Left hindlimb (tissue), 1 donor: ENCODE measurements at places on chromosomes 2 and 18.

GRCh38 chr18:53458268-53458667 lies 766.2 kb downstream of the MBD2 start:
- no peak for DNase-seq

DNA sequence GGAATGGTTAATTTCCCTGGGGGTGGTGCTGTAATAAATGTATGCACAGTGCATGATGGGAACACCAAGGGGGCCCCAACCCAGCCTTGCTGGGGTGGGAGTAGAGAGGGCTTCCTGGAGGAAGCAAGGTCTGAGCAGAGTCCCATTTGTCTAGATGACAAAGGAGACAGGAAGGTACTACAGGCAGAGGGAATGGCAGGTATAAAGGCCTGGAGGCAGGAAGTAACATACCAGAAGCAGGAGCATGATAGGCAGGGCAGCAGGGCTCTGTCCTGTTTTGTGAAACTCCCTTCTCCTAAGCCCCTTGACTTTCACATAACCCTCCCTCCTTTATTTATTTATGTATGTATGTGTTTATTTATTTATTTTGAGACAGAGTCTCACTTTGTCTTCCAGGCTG lies 3.9 kb downstream of the GMPPA start:
- DNase-seq = no peak

GRCh38 chr18:38933322-38933721 lies 1367.7 kb upstream of the CELF4 start:
- DNase-seq = no peak

- DNase-seq = no peak
These were observed 1267.8 kb downstream of the SUCLG1 start for GRCh38 chr2:83191316-83191715.

GRCh38 chr2:66575625-66576310 lies 140.8 kb downstream of the MEIS1 start:
- DNase-seq = peak; percentile 67

GRCh38 chr2:200695601-200696000 lies 109.8 kb downstream of the AOX1 start:
- DNase-seq = no peak

DNA sequence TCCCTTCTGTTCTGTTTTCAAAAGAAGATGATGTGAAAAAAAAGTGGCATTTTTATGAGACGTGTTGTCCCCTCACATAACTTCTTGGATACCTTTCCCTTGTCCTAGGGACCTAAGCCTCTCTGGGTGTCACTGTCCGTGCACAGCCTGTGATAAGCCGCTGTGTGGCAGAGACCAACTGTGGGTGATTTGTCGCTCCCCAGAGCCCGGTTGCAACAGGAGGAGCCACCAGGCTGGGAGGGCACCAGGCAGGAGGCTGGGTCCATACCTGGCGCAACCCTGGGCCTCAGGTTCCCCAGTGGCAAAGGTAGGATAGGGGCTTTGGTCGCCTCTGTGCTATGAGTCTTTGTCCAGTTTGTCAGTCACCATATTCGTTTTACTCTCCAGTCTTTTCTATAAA lies 82.1 kb downstream of the AGAP1 start:
- no peak for DNase-seq

DNA sequence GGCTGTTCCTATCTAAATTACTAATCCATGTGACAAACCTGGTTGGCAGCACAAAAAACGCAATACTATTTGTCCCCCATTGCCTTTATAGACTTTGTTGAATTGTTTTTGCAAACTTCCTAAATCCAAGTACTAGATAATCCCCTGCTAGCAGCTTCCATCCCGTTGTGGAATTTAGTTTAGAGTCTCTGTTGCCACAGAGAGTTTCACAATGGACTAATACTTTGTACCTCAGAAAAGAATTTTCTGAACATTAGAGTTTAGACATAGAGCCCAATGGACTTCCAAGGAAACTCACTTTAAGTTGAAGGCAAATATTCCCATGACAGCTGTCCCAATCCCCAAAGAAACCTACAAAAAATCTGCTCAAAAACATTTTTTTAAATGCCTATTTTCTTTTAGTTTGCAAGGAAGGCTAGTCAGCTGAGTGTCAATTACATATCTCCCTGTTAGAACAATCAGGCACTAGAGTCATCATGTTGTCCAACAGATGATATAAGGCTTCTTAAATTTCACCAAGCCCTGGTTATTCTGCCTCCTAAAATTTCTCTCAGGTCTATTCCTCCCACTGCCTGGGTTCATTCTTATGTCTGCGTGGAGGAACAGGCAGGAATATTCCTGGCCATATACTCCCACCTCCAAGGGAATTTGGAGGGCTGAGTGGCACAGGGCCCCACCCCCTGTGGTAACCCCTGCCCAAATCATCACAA lies 27.2 kb downstream of the RNF152 start:
- DNase-seq = no peak

DNA sequence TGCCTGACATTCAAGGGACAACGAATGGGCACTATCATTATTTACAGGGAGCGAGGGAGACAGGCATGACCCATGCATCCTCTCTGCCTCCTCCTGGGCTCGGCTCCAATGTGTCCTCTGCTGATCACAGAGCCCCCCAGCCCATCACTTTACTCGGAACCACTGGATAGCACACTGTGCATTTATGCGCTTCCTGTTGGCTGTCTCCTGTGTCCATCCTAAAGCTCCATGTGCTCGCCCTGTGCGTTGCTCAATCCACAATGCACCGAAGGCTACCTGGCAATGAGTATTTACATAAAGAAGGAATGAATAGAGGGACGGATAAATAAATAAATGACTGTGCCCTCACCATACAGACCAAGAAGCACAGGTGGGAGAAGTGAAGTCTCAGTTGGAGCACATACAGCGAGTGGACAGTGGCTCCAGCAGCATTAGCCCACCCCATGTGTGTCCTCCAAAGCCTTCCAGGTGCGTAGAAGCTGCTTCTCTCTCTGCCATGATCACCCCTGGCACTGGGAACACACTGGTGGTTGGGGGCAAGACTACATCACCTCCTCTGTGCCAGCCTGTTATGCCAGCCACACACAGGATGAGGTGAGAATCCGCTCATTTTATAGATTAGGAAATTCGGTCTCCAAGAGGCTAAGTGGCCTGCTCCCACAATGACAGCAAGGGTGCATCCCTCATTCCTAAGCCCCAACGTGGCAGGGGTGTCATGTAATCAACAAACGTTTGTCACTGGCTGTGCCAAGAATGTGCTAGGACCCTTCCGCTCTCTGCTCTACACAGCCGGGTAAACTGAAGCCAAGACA lies 2.3 kb upstream of the GDF7 start:
- DNase-seq = no peak

GRCh38 chr2:171939743-171940071 lies 17.4 kb downstream of the HAT1 start:
- DNase-seq = no peak

- DNase-seq = no peak
These were observed 5.8 kb downstream of the MYCN start for GRCh38 chr2:15945909-15946705.

- DNase-seq = no peak
These were observed 138.6 kb downstream of the B3GNT2 start for GRCh38 chr2:62334440-62335058.

DNA sequence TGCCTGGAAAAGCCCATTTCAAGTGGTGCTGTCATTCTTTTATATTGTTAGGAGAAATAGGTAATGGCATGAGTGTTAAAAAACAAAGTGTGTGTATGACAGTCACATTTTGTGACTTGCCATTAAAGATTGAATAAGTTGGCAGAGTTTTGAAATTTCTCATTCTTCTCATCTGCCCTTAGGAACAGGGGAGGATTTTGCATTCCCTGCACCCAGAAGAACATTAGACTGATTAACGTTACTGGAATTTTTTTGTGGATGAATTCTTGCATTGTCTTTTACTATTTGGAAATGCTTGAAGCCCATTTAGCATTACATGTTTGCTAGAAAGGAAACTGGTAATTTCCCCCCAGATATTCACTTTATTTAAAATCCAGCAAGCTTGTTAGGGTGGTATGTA lies 162.2 kb downstream of the BABAM2 start:
- DNase-seq = no peak

DNA sequence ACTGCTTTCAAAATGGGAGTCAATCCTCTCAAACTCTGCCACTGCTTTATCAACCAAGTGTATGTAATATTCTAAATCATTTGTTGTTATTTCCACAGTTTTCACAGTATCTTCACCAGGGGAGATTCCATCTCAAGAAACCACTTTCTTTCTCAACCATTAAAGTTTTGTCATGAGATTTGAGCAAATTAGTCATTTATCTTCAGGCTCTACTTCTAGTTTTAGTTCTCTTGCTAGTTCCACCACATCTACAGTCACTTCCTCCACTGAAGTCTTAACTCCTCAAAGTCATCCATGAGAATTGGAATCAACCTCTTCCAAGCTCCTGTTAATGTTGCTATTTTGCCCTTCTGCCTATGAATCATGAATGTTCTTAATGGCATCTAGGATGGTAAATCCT lies 545.8 kb downstream of the ARHGAP15 start:
- DNase-seq = no peak

- DNase-seq = no peak
These were observed 1.5 kb upstream of the KLHL30 start for GRCh38 chr2:238136820-238137537.

DNA sequence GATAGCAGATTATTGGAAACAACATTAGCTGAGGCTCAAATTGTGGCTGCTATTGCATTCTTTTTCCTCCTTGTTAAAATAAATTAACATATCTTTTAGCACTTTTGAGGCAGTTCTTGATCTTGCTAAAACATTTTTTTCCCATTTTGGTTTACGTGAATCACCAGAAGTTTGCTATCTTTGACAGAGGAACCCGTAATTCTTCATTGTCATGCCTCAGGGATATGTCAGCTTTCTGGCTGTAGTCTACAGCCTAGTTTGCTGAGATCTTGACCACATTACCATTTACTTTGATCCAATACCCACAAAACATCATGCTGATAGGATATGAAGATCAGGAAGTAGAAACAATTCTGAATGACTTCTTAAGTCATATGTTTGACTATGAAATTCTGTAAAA lies 25.1 kb upstream of the FANCL start:
- no peak for DNase-seq

- DNase-seq = no peak
These were observed 1488.8 kb upstream of the NXPH2 start for GRCh38 chr2:140269000-140269399.

GRCh38 chr2:139083121-139083520 lies 302.9 kb upstream of the NXPH2 start:
- DNase-seq = no peak

GRCh38 chr2:224444783-224445182 lies 42.9 kb upstream of the FAM124B start:
- no peak for DNase-seq

- no peak for DNase-seq
These were observed 23.9 kb upstream of the CAVIN2 start for GRCh38 chr2:191870744-191871143.

- DNase-seq = no peak
These were observed 137.1 kb downstream of the DPP10 start for GRCh38 chr2:114579542-114579941.

DNA sequence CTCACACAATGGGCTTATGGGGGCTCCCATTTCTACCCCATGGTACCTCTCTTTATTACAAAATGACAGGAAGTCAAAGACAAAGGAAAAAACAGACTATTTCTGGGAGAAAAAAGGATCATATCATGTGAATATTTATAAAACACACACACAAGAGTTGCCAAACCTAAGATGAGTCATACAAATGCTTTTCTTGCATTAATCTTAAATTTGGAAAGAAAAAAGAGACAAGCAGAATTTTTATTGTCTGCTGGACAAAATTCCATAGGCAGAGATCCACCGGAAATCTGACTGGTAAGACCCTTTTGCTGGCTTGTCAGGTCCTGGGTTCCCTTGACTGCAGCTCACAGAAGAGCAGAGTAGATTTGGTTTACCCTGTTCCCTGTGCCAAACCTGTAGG lies 1732.3 kb upstream of the PIK3C3 start:
- DNase-seq = no peak

DNA sequence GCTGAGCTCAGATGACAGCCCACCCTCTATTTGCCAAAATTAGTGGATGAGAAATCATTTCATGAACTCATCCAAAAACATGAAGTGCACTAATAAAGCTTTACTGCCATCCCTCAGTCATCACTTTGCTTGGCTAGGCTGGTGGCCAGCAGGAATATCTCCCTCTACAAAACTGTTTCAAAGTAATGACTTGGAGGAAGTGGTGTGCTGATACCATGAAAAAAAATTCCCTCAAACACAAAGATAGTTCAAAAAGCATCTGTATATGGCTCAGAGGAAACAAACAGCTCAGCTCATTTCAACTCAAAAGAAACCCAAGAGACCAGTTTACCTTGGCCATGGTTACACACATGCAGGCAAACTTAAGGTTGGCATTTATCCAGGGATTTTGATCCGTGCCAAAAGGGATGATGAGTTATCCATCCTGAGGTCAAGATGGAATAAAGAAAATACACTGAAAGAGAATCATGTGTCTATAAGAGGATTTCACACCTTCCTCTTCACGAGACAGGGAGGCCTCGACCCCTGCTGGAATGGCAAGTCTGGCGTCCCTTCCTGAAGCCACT lies 18.4 kb upstream of the WIPF1 start:
- peak; percentile 48 for DNase-seq

DNA sequence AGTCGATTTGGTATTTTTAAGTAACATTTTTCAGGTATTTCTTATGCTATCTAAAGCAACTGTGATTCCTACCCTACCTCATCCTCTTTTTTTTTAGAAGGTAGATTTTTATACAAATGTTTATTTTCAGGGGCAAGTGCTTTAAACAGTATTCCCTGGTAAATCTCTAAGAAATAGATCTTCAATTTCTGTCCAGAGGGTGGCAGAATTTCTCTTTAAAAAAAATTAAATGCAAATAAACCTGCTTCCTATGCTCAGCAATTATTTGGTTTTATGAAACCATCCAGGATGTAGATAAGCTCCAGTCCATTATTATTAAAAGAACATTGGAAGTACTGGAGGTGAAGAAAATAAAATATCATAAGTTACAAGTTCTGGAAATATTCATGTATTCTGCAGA lies 191.9 kb downstream of the MYO3B start:
- no peak for DNase-seq

DNA sequence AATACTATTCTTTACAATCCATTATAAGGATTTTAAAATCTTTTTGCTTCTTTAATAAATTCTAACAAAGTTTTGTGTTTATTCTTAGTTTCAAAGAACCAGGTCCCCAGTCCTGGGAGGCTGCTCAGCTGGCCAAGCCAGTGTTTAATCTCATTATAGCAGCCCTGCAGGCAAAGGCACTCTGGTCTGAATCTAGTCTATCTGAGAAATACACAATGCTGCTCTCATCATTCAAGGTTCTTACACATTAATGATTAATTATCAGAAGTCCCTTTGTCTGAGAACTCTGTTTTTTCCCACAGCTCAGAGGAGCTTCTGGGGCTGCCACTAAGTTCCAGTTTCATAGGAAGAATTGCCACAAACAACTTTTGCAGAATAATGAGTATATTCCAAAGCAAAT lies 27.7 kb downstream of the KCTD18 start:
- no peak for DNase-seq

GRCh38 chr2:129203331-129203730 lies 776.1 kb upstream of the RAB6C start:
- no peak for DNase-seq

- DNase-seq = no peak
These were observed 326.3 kb upstream of the TNP1 start for GRCh38 chr2:217186152-217186551.

- no peak for DNase-seq
These were observed 71.2 kb upstream of the STPG4 start for GRCh38 chr2:47226132-47226922.
